ENCODE measurements at places on chromosomes 16 and 17.

DNA sequence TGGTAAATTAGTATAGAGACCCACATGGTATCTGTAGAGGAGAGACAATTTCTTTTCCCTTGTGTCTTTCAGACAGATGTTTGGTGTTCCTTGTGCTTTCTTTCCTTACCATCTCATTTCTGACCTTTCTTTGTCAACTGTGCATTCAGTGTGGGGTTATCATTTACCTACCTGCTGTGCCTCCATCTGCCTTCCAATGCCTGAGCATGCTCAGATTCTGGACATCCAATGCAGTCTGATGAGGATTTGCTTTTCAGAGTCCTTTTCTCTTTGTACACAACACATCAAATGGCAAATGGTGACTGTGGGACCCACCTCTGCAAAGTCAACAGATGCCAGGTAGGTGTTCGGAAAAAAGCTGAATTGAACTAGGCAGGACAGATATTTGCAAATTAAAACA lies 364.8 kb downstream of the CA10 start:
- no peak for DNase-seq

DNA sequence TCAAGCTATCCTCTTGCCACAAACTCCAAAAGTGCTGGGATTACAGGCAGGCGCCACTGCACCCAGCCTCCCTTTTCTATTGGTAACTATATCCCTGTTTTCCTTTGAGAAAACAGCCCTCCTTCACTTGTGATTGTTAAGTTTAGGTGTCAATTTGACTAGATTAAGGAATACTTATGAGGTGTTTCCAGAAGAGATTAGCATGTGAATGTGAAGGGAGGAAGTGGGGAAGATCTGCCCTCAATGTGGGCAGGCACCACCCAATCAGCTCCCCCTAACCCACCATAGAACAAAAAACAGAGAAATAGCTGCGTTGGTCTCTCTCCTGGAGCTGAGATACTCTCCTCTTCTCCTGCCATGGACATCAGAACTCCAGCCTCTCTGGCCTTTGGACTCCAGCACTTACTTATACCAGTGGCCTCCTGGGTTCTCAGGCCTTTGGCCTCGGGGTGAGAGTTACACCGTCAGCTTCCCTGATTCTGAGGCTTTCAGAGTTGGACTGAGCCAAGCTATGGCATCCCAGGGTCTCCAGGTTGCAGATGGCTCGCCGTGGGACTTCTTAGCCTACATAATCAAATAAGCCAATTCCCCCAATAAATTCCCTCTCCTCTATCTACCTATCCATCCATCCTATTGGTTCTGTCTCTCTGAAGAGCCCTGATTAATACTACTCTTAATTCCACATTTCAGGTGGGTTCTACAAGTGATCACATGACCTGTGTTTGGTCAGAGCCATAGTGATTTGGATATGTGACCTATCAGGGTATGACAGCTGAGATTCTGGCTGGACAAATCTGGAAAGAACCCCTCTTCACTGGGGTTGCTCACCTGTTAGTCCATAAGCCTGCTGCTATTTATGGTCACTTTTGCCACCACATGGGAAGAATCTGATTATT lies 12.0 kb upstream of the STAT3 start:
- DNase-seq = no peak

DNA sequence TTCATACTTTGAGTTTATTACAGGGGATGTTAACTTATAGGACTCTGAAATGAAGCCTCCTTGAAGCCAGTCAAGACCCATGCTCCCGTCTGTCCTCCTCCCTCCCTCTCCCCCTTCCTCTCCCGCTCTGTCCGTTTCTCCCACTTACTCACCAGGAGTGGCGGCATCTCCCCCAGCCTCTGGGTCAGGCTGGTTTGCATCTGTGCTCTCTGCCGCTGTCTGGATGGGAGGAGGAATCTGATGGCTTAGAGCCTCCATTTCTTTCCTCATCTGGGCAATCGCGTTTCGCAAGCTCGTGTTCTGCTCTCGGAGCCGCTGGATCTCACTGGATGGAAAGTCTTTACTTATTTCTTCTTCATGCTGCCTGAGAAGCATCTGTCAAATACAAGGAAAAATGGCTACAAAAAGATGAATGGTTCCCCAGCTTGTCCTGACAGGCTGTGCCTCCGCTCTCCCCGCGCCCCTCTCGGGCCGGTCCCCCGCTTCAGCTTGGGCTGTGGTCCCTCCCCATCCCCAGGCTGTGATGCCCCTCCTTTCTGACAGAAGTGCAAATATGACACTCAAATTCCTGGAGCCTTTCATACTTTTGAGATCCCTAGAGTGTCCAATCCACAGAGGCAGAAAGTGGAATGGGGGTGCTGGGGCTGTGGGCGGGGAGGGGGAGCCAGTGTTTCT lies 40.0 kb downstream of the CCDC57 start:
- no peak for DNase-seq

GRCh38 chr16:3242709-3243108 lies 7.8 kb upstream of the ZNF200 start:
- DNase-seq = no peak

GRCh38 chr16:46859719-46860152 lies 24.4 kb upstream of the GPT2 start:
- DNase-seq = no peak

GRCh38 chr16:4239020-4239419 lies 2.9 kb downstream of the SRL start:
- no peak for DNase-seq

- DNase-seq = no peak
Observed at GRCh38 chr17:49565948-49566491, 9.7 kb upstream of the NXPH3 start.

- no peak for DNase-seq
Observed at GRCh38 chr16:79833559-79833958, 233.0 kb upstream of the MAF start.

DNA sequence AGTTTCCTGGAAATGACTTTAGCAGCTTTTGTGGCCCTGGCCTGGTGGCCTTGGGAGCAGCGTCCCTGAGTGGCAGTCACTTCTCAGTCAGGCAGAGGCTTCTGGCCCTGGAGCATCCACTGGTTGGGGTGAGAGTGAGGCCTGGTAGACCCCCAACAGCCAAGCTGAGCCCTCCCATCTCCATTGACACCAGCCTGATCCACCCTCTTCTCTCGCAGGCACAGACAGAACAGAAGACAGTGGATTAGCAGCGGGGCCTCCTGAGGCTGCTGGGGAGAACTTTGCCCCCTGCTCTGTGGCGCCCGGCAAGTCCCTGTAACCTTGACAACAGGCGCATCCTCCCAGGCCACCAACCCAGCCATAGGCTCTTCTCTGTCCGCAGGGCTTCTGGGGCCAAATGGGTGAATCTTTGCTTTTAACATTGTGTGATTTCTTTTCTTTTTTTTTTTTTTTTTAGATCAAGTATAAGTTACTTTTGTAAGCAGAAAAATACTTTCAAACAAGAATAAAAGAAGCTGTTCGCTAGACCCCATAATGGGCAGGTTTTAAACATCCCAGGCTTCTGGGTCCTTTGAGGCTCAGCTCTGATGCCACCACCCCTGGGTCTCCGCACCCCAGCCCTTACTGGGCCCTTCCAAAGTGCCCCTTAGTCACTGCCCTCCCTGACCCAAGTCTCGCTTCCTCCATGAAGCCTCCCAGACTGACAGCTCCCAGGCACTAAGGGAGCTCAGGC lies 12.7 kb upstream of the FLYWCH1 start:
- no peak for DNase-seq

DNA sequence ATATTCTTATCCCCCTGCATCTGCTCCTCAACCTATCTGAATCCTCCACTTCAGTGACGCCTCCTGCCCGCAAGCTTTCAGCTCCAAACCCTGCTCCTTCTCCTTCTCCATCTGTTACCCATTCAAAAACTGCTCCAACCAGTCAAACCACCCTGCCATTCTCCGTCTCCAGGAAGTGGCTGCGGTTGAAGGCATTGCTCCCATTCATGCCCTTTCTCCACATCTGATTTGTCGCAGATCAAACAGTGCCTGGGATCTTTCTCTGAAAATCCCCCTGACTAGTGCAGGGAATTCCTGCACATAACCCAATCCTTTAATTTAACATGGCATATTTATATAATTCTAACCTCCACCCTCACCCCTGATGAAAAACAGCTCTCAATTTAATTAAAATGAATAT lies 56.3 kb downstream of the SLFN5 start:
- no peak for DNase-seq

- no peak for DNase-seq
Observed at GRCh38 chr17:63850401-63850800, 7.9 kb upstream of the SMARCD2 start.

DNA sequence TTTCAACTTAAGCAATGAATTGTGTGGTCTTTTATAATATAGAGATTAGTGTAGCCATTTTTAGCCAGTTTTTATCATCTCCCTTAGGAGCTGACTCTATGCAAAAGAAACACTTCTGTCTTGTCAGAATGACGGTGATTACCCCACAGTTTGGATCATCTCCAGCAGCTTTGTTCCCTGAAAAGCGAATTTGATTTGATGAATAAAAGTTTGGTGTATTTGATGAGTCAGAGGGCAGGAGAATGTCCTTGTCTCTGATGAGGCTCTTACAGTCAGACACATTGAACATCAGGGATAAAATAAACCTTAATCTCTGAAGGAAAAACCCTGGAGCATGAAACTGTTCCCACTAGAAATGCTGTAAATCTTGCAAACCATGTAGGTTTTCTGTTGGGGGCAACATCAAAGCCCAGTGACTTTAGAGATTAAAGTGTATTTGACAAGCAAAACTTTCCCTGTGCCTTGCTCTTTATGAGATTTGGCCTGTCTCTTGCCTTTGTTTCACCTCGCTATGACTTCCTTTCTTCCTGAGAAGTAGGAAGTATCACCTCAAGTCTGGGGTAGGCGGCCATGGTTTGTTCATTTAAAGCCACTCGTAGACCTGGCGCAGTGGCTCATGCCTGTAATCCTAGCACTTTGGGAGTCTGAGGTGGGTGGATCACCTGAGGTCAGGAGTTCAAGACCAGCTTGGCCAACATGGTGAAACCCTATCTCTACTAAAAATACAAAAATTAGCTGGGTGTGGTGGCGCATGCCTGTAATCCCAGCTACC lies 209.3 kb downstream of the FTO start:
- no peak for DNase-seq

- DNase-seq = no peak
Observed at GRCh38 chr17:37261286-37261685, 114.5 kb upstream of the C17orf78 start.

GRCh38 chr17:13596241-13596923 lies 5.3 kb downstream of the HS3ST3A1 start:
- DNase-seq = no peak

DNA sequence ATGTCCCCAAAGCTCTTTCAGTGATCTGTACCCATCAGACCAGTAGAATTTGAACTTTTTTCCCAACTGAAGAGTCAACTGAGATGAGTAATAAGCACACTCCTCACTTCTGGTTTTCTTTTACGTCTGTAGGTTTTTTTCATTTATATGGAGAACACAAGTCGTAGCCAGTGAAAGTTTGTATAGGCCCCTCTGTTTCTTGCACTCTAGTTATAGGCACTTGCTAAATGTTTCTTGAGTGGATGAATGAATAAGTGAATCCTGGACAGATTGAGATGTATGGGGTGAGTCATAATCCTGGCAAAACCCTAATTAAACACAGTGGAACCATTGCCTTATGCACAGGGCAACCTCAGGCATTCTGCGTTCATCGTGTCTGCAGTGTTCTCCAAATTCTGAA lies 193.7 kb upstream of the TBX2 start:
- DNase-seq = no peak

- no peak for DNase-seq
Observed at GRCh38 chr17:35943537-35943936, at the start of gene LYZL6. TSS of gene LYZL6 (minus strand) at chr17:35943713. CDS start at chr17:35939356, 4,357 bp downstream.

- DNase-seq = no peak
Observed at GRCh38 chr16:88922114-88922825, 54.7 kb downstream of the CBFA2T3 start.

- DNase-seq = no peak
Observed at GRCh38 chr17:61285526-61286320, 113.9 kb upstream of the TBX2 start.

GRCh38 chr17:76327696-76328095 lies 19.6 kb upstream of the QRICH2 start:
- DNase-seq = no peak

DNA sequence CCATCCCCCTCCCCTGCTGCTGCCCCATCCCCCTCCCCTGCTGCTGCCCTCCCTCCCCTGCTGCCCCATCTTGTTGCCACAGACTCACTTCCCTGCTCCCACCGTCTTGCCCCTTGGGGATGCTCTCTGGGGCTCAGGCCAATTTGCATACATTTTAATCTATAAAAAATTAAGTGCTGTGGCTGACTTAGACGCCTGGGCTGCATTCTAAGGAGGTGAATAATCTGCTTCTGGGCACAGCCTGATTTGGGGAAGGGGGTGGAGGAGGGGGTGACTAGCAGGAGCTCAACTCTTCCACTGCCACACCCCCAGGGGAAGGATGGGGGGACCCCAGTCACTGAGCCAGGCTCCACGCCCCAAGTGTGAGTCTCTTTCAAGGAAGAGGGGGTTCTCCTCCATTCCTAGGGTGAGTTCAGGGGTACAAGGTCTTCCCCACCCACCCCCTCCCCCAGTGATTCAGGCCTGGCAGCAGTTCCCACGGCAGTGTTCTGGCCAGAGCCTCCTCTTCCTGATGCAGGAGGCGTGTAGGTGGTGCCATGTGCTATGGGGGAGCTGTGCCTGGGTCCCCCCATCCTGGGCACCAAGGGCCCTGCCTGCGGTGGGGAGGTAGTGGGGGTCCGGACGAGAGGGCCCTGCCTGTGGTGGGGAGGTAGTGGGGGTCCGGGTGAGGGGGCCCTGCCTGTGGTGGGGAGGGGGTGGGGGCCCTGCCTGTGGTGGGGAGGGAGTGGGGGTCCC lies 5.0 kb downstream of the DPH1 start:
- no peak for DNase-seq
